Activated naive CD4-positive, alpha-beta T cell (primary cell): ENCODE measurements at places on chromosomes 12 and 14.

GRCh38 chr12:122182887-122183587 lies at the start of gene LRRC43:
Gene LRRC43 (plus strand): TSS chr12:122183123. CDS start chr12:122183145, 22 bp downstream.
- DNase-seq, result peak; percentile 33

GRCh38 chr12:47965581-47965980 lies 2.2 kb downstream of the TMEM106C start:
- DNase-seq, result no peak

GRCh38 chr12:106048676-106049075 lies 90.1 kb downstream of the NUAK1 start:
- DNase-seq, result no peak

DNA sequence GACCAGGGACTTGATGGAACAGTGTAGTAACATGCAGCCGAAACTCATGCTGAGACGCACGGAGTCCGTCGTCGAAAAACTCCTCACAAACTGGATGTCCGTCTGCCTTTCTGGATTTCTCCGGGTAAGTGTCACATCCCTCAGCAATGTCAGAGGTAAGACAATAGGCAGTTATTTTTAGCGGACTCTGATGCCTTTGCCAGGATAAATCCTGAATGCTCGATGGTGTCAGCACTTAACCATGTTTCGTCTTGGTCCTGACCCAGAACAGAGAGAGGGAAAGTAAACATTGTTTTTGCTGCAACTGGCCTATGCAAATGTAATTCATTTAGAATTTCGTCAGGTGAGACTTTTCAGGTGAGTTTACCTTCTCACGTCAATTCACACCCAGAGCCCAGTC lies 112.3 kb downstream of the PLXNC1 start:
- no peak for DNase-seq

GRCh38 chr12:75568801-75569200 lies 57.4 kb upstream of the KRR1 start:
- no peak for DNase-seq

GRCh38 chr14:100857233-100857922 lies 31.5 kb downstream of the MEG3 start:
- no peak for DNase-seq

- DNase-seq, result no peak
Measured at GRCh38 chr12:5912437-5913334, 32.4 kb downstream of the ANO2 start.

DNA sequence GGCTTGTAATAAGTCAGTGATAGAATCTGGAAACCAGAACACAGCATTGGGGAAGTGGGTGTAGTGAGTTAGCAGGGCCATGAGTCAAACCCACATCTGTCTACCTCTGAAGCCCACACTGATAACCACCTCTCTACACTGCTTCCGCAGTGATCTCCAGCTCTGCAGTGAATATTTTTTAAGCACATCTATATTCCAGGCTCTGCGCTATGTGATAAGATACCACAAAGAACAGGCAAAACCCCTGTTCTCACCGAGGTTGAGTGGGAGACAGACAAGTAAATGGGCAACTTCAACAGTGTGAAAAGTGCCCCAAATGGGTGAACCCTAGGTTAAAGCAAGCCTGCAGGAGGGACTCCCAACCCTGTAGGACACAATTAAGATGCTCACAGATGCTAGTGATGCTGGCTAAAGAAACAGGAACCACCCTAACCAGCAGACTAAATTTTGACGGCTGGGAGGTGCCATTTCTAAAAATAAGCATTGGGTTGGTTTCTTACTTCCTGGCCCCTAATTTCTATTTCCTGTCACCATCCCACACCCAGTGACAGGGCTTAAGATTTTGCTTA lies 375.0 kb downstream of the DPF3 start:
- no peak for DNase-seq

- DNase-seq, result no peak
Measured at GRCh38 chr14:64885559-64885958, 5.9 kb upstream of the SPTB start.

DNA sequence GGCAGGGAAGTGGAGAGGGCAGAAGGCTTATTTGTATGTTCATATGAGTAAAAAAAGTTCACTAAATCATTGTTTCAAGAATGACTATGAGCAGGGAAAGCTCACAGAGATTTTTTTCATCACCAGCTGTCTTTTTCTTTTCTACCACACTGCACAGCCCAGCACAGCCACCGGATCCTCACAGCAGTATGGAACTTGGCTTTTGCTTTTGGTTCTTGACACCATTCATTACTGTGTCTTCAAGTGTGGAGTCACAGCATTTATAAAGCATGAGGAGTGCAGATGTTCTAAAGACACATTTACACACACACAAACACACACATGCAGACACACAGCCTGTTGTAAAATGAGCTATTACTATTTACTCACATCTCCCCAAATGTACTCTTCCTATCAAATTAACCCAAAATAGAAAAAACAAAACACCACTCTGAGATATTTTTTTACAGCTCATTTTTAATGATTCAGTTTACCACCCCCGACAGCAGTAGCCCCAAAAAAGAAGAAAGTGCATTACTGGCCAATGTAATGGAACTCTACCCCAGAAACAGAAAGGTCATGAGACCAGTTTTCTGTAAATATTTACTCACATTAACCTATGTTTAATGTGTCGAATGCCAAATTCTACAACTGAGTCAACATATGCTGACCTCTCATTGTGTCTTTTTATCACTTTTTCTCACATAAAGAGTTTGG lies 60.5 kb downstream of the BTG1 start:
- DNase-seq, result no peak

GRCh38 chr14:101755591-101756324 lies 5.8 kb upstream of the PPP2R5C start:
- DNase-seq, result no peak

GRCh38 chr12:100573292-100574186 lies at the start of gene GAS2L3:
Gene GAS2L3 (plus strand): TSS chr12:100573684. CDS start chr12:100594905, 21,221 bp downstream.
- no peak for DNase-seq

DNA sequence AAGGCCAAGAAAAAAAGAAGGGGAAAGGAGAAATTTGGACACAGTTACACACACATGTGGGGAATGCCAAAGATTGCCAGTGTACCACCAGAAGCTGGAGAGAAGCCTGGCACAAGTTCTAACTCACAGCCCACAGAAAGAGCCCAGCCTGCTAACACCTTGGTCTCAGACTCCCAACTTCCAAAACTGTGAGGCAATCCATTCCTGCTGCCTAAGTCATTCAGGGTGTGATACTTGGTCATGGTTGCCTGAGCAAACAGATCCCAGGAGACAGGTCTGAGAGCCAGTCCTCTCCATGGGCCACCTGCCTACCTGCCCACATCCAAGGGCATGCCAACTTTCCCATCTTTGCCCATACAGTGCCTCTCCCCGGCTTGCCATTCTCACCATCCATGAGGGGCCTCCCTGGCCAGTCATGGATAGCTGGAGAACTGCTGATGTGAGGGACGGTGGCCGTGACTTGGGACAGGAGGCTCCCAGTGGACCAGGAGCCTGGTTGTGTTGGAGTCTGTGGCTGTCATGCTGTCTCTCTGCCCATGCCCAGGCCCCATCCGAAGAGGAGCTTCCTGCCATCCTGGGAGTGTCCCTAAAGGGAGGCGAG lies 198.0 kb upstream of the RTL1 start:
- no peak for DNase-seq

DNA sequence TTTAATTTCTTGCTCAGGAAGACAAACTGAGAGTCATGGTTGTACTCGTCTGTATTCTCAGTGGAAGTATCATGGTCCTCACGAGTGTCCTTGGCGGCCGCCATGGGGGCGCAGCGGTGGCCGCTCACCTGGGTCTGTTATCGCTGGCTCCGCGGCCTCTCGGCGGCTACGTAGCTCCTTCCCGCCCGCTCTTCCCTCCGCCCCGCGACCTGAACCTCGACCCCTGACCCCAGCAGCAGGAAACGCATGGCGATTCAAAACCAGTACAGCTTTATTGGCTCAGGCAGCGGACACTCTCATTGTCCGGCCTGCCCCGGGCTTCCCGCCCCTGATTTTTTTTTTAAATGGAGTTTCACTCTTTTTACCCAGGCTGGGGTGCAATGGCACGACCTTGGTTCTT lies 80.8 kb downstream of the E2F7 start:
- DNase-seq, result no peak

GRCh38 chr14:58146399-58146798 lies 5.6 kb downstream of the ARMH4 start:
- DNase-seq, result no peak

GRCh38 chr12:46210873-46211439 lies 57.9 kb downstream of the SLC38A1 start:
- DNase-seq, result no peak
